Right lobe of liver (tissue), 6 donors: ENCODE measurements at places on chromosomes 5 and 9.

DNA sequence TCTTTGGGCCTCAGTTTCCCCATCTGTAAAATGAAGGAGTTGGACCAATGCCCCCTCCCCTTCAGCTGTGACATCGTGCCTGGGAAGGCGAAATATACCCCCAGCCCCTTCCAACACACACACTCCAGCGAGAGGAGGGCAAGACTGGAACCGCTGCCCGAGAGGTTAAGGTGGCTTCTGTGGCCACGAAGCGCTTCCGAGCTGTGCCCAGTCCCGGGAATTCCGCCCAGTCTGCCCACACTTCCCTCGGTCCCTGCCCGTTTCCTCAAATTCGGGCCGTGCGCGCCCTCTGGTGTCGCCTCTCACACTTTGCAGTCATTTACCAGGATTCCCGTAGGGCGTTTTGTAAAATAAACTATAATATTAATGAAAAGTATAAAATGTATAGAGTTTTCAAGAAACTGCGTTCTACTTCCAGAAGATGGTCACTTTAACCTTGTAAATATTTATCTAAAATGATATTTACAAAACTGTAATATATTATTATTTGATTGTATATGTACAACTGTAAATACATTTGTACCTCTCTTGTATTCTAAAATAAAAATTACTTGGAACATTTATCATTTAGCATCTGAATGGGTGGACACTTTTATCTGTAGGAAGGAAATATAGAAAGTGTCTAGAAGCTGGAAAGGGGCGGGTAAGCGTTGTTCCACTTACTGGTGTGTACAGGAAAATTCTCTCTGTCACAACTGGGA is 11.0 kb upstream of the EXOSC2 start:
- no peak overlapping the region for H3K27ac ChIP-seq
- no peaks in the 10 kb centered on the region for H3K27me3 ChIP-seq
- H3K4me3 ChIP-seq: peak overlapping the region; percentile 57
- H3K4me1 ChIP-seq: no peaks in the 10 kb centered on the region
- no peaks in the 10 kb centered on the region for H3K36me3 ChIP-seq

DNA sequence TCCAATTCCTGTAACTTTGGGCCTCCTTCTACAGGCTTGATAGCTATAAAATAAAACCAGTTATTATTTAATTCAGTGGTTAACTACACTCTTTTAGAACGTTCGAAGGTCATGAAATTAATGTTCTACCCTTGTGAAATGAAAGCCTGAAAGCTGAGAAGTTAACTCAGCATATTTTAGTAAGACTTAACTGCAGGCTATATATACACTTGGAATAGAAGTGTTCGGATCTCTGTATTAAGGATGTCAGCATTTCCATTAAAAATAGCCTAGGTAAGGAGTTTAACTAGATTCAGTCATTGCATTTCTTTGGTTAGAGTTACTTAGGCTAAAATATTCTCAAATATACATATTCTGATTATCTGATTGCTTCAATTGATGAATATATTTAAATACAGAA is 229.2 kb downstream of the MRPS30 start:
- no peak overlapping the region for H3K27ac ChIP-seq
- no peaks in the 10 kb centered on the region for H3K27me3 ChIP-seq
- no peak overlapping the region for H3K4me3 ChIP-seq
- no peaks in the 10 kb centered on the region for H3K36me3 ChIP-seq
- no peak for DNase-seq
- no peaks in the 10 kb centered on the region for H3K4me1 ChIP-seq

GRCh38 chr9:1747417-1747967 is 267.7 kb upstream of the SMARCA2 start:
- no peak for DNase-seq
- no peaks in the 10 kb centered on the region for H3K27me3 ChIP-seq
- no peak overlapping the region for H3K4me3 ChIP-seq
- no peak overlapping the region for H3K27ac ChIP-seq
- H3K4me1 ChIP-seq: no peaks in the 10 kb centered on the region

DNA sequence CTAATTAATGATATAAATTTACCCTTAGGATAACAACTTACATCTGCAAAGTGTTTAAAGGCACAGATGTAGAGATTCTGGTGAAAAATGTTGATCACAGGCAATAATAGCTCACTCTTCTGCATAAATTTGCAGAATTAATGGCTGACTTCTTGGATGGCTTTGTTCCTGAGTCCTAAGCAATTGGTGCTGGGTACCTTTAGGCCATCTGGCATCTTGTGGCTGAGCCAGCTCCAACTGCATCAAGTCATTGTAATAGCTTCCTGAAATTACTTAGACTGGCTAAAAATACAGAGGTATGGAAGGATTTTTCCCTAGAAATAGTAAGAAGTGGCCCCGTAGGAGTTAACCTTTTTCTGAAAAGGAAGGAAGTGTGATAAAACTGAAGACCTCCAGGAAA is 118.3 kb upstream of the MINAR2 start:
- H3K27ac ChIP-seq: no peak overlapping the region
- no peaks in the 10 kb centered on the region for H3K4me1 ChIP-seq
- no peaks in the 10 kb centered on the region for H3K27me3 ChIP-seq
- no peak for DNase-seq
- H3K4me3 ChIP-seq: no peak overlapping the region

- H3K4me3 ChIP-seq: no peak overlapping the region
- H3K27me3 ChIP-seq: no peaks in the 10 kb centered on the region
- H3K36me3 ChIP-seq: no peaks in the 10 kb centered on the region
- DNase-seq: no peak
- H3K4me1 ChIP-seq: no peaks in the 10 kb centered on the region
Measured at GRCh38 chr9:136104916-136105315, 9.8 kb upstream of the NACC2 start.
